Ovary (tissue), 10 donors: ENCODE measurements at places on chromosomes 3 and 15. TPM values are rescaled to one million over a fixed set of nuclear protein-coding genes. Genes with fewer than 3 reads are reported as not detected.

DPH3 gene
- total RNA-seq: 17.9 TPM

CCDC50 gene
- 71.1 TPM for total RNA-seq

- H3K4me1 ChIP-seq: no peaks in the 10 kb centered on the region
- H3K4me3 ChIP-seq: no peak overlapping the region
- H3K27me3 ChIP-seq: no peaks in the 10 kb centered on the region
- H3K27ac ChIP-seq: no peak overlapping the region
- DNase-seq: no peak
- H3K36me3 ChIP-seq: no peaks in the 10 kb centered on the region
Measured at GRCh38 chr3:36418296-36418695, 38.0 kb downstream of the STAC start.

DNA sequence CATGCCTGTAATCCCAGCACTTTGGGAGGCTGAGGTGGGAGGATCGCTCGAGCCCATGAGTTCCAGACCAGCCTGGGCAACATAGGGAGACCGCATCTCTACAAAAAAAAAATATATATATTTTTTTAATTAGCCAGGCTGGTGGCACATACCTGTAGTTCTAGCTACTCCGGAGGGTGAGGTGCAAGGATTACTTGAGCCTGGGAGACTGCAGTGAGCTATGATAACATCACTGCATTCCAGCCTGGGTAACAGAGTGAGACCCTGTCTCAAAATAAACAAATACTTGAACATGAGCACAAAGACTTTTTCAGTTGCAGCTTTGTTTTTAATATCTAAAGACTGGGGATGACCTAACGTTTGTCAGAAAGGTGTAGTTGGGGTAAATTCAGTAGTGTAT, 31.3 kb upstream of the GATM start:
- no peaks in the 10 kb centered on the region for H3K27me3 ChIP-seq
- no peak overlapping the region for H3K4me3 ChIP-seq
- DNase-seq: no peak
- H3K4me1 ChIP-seq: peaks cover under 1% of the 10 kb centered on the region
- no peaks in the 10 kb centered on the region for H3K36me3 ChIP-seq

DNA sequence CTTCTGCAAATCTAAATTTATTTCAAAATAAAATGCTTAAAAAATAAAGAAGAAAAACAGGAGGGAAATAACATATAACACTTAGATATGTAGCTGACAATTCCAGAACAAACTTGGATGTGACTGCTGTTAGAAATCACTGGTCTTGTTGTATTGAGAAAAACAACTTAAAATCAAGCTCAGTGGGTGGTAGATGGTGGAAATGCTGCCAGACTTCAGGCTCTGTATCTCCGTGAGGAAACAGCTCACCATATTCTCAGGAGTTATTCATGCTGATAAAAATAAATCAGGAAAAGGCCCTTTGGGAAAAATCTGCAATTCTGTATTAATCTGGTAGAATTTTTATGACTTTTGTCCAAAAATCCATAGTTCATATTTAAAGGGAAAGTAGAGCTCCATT, 477.6 kb downstream of the RAP2B start:
- no peaks in the 10 kb centered on the region for H3K27me3 ChIP-seq
- H3K4me3 ChIP-seq: no peak overlapping the region
- no peak for DNase-seq
- H3K4me1 ChIP-seq: no peaks in the 10 kb centered on the region
- no peaks in the 10 kb centered on the region for H3K36me3 ChIP-seq
- H3K27ac ChIP-seq: no peak overlapping the region

TRANK1 gene
- 10.7 TPM for total RNA-seq

DNA sequence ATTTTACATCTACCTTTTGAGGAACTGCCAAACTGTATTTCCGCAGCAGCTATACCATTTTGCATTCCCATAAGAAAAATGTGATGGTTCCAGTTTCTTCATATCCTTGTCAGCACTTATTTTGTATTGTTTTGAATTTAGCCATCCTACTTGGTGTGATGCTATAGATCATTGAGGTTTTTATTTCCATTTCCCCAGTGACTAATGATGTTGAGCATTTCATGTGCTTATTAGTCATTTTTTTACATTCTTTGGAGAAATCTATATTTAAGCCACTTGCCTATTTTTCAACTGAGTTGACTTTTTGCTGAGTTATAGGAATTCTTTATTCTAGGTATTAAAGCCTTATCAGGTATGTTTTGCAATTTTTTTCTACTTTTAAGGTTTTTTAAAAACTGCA, 347.6 kb upstream of the RARB start:
- no peak for DNase-seq
- H3K27ac ChIP-seq: no peak overlapping the region
- no peaks in the 10 kb centered on the region for H3K27me3 ChIP-seq
- H3K36me3 ChIP-seq: no peaks in the 10 kb centered on the region
- H3K4me3 ChIP-seq: no peak overlapping the region

GRCh38 chr3:34947834-34948233, 691.5 kb upstream of the ARPP21 start:
- H3K36me3 ChIP-seq: no peaks in the 10 kb centered on the region
- no peaks in the 10 kb centered on the region for H3K4me1 ChIP-seq
- no peak for DNase-seq
- H3K4me3 ChIP-seq: no peak overlapping the region

DUOXA1 gene
- 0.40 TPM for total RNA-seq
